NCI-H1694 (cell line): ENCODE measurements at places on chromosomes 16 and 17.

DNA sequence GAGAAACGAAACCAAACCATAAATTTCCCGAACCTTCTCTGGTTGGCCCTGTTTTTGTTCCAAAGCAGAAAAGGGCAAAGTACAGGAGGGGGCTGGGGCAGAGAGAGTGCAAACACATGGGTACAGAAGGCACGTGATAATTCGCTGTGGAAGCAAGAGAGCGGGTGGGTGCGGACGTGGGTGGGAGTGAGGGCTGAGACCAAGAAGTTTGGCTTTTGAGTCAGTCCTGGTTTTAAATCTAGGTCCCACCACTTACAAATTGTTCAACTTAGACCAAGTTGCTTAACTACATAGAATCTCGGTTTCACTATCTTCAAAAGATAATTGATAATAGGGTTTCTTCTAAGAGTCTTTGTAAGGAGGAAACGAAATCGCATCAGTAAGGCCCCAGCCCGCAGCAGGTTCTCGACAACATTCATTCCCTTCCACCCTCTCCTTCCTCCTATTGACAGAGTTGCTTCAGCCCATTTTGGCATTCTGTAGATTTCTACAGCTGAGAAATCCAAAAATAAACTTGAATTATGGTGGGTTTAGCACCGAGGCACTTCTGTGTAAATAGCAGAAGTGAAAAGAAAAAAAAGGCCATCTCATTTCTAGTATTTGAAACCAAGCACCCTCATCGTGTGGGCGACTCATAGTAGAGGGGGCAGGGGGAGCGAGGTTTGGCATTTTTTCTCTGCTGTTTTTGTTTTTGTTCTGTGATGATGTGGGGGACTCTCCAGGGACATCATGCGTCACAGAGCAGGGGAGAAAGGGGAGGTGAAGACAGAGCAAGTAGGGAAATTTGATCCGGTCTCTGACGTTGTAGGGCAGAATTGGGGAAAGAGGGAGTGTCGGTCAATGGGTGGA, 33.6 kb upstream of the CCR7 start:
- DNase-seq = no peak

DNA sequence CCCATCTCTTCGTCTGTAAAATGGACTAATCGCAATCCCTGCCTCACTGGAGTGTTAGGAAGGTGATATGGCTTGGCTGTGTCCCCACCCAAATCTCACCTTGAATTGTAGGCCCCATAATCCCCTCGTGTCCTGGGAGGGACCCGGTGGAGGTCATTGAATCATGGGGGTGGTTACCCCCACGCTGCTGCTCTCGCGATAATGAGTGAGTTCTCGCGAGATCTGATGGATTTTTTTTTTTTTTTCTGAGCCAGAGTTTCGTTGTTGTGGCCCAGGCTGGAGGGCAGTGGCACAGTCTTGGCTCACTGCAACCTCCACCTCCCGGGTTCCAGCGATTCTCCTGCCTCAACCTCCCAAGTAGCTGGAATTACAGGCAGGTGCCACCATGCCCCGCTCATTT, 11.2 kb downstream of the TRARG1 start:
- no peak for DNase-seq

DNA sequence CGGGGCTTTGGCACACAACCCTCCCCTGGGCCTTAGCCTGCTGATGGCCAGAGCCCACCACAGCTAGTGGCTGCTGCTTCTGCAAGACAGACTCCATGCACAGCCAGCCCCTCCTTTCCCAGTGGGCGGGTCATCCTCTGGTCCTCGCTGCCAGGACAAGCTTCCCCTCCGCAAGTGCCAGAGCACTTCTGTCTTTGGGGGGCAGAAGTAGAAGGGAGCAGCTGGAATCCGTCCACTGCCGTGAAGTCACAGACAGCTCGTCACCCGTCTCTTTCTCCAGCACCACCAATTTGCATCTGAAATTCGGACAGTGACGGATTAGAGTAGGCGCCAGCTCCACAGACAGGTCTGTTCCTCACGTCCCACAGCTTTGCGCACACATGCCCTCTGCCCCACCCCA, 31.3 kb upstream of the NAT9 start:
- DNase-seq = no peak

GRCh38 chr17:4576729-4577322, 7.5 kb upstream of the SMTNL2 start:
- DNase-seq = no peak

DNA sequence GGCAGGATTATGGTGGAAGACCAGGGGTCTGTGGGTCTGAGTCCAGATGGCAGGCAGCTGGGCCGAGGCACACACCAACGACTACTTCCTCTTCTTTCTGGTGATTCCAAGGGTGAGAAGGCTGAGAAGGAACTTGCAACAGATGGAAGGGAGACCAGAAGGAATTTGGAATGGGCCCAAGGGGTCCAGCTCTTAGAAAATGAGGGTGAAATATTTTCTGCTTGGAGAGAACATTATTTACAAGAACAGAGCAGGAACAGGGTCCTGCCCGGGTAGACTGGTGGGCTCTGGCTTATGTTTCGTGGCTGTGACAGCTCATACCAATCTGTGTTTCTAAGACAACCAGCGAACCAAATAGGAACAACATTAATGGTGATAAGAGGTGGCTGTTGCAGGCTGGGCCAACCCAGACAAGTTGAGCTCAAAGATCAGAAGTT, 36.6 kb downstream of the CCDC42 start:
- DNase-seq = no peak

DNA sequence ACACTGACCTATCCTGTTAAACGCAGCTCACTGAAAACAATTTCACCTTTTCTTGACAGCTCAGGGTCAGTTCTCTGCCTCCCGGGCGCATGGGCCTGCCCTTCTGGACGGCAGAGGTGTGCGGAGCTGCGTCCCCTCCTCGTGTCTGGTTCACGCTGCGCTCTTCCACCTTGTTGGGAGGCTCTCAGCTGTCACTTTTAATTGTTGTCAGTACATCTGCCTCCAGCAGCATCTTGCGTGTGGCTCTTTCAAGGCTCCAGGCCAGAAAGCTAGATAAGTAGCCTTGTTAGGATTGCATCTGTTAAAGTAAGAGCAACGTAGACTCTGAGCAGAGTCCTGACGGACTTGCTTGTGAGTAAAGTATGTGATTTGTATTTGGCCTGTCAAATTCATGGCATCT, 59.4 kb downstream of the MGAT5B start:
- DNase-seq = no peak

DNA sequence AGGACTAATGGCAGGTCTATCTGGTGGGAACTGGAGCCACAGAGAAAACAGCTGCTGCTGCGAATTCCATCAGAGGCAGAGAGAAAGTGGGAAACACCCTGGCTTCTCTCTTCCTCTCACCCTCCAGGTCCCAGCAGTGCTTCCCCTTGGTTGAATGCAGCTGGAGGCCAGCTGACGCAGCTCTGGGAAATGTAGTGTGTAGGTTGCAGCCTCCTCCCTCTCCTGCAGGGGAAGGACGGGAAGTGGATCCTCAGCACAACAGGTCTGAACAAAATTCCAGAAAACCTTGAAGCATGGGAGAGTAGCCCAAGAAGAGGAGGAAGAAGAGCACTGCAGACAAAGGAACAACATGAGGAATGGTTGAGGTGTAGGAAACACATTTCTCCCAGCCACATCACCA, 67.8 kb upstream of the MMP2 start:
- no peak for DNase-seq

GRCh38 chr17:40100419-40100668, at the start of gene NR1D1:
TSS of gene NR1D1 (minus strand) at chr17:40100589. CDS start at chr17:40100094, 495 bp downstream.
- DNase-seq = no peak

- no peak for DNase-seq
These were observed 141.9 kb downstream of the BCAS3 start for GRCh38 chr17:60819447-60820130.

DNA sequence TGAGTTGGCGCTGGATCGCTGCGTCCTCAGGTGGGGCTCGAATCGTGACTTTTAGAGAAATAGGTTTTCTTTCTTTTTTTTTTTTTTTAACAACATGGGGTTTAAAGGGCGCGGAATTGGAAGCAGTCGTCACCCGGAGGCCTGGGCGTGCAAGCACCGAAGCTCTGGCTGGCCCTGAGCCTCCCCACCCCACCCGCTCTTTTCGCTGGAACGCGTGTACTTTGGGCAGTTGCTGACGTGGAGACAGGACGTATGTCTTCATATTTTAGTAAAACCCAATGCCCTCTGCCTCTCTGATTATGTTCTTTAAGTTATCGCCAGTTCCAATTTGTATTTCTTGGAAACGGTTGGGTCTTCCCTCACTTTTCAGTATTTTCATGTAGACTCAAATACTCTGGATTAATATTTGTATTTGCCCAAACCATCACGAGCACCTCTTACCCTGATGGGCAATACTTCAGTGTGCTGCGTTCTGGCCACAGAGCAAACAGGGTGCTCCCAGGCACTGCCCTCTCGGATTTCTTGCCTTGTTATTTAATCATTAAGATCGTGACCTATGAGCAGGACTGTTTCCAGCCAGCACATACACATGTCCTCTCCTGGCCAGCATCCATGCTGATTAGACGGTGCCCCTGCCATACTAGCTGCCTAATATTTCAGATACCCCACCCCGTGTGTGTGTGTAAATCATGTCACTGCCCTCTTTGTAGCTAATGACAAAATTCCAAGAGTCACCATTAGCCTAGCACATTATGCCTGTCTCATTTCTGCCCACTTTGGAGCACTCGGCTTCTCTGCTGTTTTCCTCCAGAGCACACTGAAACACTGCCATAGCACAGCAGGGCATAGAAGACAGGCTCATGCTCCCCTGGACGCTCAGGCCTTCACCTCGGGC, 805 bp upstream of the C16orf95 start:
- no peak for DNase-seq

GRCh38 chr16:87860553-87861299, 8.6 kb downstream of the SLC7A5 start:
- DNase-seq = peak; percentile 13

DNA sequence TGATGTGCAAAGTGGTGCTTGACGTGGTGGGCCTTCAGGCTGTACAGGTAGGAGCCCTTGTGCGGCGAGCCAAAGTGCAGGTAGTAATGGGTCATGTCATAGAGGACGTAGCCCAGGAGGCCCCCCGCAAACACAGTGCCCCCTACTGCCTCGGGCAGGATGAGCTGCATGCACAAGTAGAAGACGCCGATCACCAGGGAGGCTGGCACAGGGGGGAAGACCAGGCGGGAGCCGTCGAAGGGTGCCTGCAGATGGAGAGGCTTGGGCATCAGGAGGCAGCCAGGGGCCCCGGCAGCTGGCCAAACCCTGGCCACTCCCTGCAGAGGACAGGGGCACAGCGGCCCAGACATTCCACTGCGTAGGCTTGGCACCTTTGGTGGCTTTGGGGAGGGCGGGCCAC, 15.7 kb upstream of the MLKL start:
- no peak for DNase-seq

GRCh38 chr17:67136191-67137025, 92.1 kb downstream of the CACNG1 start:
- DNase-seq = no peak

- DNase-seq = no peak
These were observed 1.0 kb downstream of the TMEM114 start for GRCh38 chr16:8589057-8589899.

GRCh38 chr17:60542071-60542470, 16.0 kb upstream of the APPBP2 start:
- no peak for DNase-seq

- DNase-seq = no peak
These were observed 132.0 kb downstream of the ANKRD11 start for GRCh38 chr16:89358030-89359005.

DNA sequence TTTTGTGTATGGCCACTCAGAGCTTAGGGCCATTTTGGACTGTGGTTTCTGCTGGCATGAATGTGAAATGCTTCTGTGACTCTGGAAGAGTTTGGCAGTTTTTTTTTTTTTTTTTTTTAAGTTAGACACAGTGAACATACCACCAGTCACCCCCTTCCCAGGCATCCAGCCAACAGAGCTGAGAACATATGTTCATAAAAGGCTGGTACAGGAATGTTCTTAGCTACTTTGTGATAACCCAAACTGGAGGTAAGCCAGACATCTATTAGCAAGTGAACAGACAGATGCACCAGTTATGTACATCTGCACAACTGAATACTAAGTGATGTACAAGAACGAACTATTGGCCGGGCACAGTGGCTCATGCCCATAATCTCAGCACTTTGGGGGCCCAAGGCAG, 92.7 kb downstream of the ABCC1 start:
- DNase-seq = peak; percentile 95

GRCh38 chr16:7628981-7629380, 296.3 kb downstream of the RBFOX1 start:
- no peak for DNase-seq

GRCh38 chr16:75202069-75202590, 4.8 kb downstream of the CTRB2 start:
- DNase-seq = no peak

GRCh38 chr17:33039874-33040273, 48.2 kb downstream of the SPACA3 start:
- no peak for DNase-seq

DNA sequence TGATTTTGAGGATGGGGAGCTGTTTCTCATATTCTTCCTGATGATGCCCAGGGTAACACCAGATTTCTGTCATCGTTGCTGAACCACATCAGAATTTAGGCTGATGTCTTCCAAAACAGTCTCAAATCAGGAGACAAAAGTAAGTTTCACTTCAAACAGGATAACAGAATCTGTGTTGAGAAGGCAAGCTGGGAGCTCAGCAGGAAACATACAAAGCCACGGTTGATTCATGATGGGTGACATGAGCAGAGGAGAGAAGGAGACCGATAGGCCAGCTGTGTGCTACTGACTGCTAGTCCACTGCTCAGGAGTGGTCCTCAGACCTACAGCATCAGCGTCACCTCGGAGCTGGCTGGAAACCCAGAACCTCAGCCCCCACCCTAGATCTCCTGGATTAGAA, 62.9 kb upstream of the RCVRN start:
- DNase-seq = no peak

- DNase-seq = peak; percentile 44
These were observed 823 bp downstream of the NBR1 start for GRCh38 chr17:43171586-43172487.
